ENCODE measurements at places on chromosomes 6 and 20.

DNA sequence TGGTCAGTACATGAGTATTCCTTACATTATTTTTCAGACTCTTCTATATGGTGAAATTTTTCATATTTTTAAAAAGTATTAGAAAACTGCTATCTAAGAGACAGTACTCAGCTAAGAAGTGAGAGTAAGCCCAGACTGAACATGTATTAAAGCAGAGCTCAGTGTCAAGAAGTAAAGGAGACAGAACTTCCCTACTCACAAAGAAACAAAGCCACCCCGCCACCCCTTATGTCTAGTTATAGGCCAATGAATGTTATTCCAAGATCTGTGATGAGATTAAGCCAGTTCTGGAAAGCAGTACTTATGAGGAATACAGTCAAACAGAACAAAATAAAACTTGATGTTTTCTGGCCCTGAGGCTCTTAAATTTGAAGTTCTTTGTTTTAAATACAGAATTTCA lies 114.5 kb downstream of the RNGTT start:
- DNase-seq, result no peak

DNA sequence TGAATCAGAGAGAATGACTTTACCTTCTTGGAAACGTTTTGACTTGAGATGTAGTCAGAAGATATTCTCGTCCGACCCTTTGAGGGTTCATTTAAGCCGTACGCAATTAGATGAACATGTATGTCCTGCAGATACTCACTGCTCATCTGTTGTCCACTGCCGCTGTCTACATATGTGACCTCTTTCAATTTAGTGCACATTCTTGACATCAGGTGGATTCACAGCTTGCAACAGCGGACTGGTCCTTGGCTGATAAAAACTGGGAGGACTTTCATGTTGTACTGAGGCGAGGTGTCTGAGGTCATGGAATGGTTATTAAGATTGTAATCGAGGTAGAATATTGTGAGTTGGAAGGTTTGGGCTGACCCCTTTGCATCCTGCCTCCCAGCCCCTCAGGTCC lies 194.2 kb downstream of the JARID2 start:
- no peak for DNase-seq

GRCh38 chr6:41767112-41767833 lies 12.4 kb downstream of the FRS3 start:
- DNase-seq, result no peak

DNA sequence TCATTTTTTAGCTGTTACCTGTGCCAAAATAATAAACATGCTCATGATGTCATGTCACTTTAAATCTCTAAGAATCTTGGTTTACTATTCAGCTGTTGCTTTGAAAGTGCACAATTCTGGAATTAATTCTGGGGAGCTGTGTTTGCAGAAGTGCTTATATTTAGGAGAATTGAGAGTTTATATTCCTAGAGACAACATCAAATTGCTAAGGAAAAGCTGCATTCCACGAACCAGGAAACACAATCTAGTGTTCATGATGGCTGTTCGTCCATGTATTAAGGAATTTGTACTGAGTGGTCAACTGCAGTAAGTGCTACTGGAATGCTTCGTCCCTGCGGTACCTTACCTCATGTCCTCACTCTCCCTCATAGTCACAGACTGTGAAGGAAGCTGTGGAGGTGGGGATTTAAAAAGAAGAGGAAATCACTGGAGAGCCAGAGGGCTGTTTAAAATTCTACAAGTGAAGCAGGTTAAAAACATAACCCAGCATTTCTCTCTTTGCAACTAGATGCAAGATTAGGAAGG lies 161.0 kb downstream of the TRMT11 start:
- no peak for DNase-seq

DNA sequence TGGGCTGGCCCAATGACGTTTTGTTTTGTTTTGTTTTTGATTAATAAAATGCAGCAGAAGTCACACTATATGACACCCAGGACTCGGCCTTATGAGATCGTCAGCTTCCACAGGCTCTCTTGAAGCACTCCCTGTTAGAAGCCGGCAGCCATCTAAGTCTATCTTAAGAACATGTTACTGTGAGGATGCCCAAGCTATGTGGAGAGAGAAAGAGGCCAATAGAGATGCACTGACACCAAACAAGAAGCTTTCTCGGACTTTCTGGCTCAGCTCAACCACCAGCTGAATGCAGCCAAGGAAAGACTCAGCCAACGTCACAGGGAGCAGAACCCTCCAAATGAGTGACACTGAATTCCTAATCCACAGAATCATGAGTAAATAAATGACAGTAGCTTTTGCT lies 14.0 kb downstream of the SGK1 start:
- no peak for DNase-seq

GRCh38 chr20:22489626-22490286 lies 94.6 kb downstream of the FOXA2 start:
- no peak for DNase-seq

DNA sequence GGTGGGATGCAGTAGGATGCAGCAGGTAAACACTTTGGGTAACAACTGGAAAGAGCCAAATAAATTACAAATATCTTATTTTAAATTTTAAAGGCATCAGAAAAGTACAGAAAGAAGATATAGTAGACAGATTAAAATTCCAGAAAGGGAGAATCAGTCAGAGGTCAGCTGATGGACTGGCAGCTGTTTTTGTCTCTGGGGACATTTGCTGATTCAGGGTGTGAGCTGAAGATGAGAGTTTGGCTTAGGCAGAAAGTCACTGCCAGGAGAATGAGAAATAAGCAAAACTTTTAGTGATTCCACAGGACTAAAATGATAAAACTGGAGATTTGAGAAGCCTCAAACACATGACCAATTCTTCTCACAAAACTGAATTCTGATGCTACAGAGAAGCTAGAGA lies 39.5 kb downstream of the AHI1 start:
- DNase-seq, result no peak

- no peak for DNase-seq
Measured at GRCh38 chr6:11407414-11407813, 130.1 kb upstream of the TMEM170B start.

Measured in effector CD4-positive, alpha-beta T cell (primary cell).